ENCODE measurements at places on chromosomes 1 and 21.
A peak's percentile ranks its signal among the peaks of the same experiment; 100 is the strongest.

DNA sequence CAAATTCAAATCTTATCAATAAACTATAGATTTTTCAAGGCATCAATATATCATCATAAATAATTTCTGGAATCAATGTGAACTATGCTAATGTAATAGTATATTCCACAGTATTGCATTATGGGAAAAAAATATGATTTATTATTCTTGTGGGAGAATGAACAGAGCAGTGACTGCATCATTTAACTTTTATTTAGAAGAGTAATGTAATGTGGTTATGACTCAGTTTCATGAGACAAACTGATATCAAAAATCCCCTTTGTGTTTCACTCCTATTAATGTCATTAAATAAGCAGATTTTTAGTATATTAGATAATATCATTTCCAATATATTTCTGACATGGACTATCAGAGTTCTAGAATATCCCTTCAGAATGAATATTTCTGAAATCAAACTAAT is 187.6 kb downstream of the LRRC40 start:
- DNase-seq = no peak

GRCh38 chr1:236853921-236854604 is 59.0 kb downstream of the MTR start:
- no peak for DNase-seq

DNA sequence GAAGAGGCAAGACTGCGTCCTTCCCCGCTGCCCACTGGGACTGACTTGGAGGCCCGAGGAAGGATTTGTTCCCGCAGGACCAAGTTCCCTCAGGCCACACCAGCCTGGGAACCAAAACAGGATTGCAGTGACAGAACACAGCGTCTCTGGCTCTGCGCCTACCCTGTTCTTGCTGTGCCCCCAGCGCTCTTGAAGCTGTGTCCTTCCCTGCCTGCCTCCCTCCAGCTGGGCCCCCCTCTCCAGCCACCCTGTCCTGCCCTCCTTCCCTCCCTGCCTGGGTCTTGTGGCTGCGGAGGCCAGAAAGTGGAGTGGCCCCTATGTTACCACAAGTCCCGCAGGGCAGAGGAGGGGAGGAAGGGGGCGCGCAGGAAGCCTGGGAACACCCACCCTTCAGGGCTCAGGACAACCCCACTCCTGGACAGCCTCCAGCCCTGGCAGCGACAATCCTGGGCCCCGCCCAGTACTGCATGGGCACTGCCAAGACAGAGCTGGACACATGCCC is 164.9 kb downstream of the DYRK1A start:
- no peak for DNase-seq

GRCh38 chr1:237976331-237976730 is 85.6 kb upstream of the ZP4 start:
- no peak for DNase-seq

GRCh38 chr1:24989082-24989481 is 59.0 kb upstream of the RUNX3 start:
- no peak for DNase-seq

- DNase-seq = no peak
Measured at GRCh38 chr21:36321325-36322082, 1.5 kb downstream of the MORC3 start.

- DNase-seq = no peak
Measured at GRCh38 chr1:98177751-98178150, 256.9 kb upstream of the DPYD start.

- DNase-seq = no peak
Measured at GRCh38 chr1:230684146-230684545, 29.8 kb downstream of the AGT start.

DNA sequence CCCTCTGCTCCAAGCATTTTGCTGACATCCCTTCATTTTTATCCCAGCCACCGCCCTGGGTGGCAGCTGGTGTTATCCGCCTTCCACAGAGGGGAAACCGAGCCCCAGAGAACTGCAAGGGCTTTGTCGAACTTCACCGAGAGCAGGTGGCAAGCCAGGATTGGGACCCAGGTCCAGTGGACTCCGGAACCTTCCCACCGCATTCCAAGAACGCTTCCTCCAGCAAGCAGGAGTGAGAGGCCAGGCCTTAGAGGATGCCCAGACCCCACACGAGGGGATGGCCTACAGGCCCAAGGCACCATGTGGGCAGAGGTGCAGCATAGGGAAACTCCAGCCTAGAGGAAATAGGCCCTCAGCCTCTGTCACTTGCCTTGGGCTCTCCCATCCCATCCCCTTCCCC is 90.7 kb downstream of the EPHB2 start:
- DNase-seq = no peak

DNA sequence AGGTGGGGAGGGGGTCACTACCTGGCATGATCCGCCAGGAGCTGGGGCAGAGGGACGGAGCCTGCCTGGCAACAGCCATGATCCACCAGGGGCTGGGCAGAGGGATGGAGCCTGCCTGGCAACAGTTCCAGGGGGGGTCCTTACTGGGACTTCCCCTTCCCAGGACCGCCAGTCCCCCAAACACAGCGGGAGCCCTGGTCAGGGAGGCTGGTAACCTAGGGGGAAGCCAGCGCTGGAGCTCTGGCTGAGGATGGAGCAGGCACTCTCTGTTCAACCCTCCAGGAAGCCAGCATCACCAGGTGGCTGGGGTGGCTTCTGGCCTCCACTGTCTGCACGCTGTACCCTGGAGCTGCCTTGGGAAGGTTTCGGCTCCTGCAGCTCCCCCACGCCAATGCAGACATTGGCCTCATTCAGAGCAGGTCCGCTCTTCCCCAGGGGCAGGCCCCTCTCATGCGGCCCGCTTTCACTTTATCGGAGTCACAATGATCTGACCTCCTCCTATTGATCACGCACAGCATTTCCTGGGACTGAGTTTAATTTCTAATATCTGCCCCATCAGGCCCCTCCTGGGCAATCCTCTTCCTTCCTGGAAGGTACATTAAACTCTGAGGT is 68.4 kb upstream of the ABCG1 start:
- no peak for DNase-seq

DNA sequence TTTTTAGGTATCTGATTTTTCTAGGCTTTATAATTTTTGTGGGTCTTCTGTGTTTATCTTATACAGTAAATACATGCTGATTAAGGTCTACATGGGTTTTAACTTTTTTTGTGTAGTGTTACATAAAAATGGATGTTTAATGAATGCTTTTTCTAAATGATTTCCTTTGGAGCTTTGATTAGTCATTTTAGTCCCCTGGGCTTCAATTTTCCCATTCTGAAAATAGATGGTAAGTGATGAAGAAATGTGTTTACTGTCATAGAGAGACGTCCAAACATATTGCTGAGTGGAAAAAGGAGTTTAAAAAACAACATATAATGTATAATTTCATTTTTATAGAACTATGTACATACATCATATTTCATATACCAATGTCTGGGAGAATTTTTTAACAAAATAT is 140.9 kb upstream of the HMCN1 start:
- DNase-seq = no peak

GRCh38 chr21:14787312-14787711 is 241.2 kb upstream of the SAMSN1 start:
- no peak for DNase-seq

DNA sequence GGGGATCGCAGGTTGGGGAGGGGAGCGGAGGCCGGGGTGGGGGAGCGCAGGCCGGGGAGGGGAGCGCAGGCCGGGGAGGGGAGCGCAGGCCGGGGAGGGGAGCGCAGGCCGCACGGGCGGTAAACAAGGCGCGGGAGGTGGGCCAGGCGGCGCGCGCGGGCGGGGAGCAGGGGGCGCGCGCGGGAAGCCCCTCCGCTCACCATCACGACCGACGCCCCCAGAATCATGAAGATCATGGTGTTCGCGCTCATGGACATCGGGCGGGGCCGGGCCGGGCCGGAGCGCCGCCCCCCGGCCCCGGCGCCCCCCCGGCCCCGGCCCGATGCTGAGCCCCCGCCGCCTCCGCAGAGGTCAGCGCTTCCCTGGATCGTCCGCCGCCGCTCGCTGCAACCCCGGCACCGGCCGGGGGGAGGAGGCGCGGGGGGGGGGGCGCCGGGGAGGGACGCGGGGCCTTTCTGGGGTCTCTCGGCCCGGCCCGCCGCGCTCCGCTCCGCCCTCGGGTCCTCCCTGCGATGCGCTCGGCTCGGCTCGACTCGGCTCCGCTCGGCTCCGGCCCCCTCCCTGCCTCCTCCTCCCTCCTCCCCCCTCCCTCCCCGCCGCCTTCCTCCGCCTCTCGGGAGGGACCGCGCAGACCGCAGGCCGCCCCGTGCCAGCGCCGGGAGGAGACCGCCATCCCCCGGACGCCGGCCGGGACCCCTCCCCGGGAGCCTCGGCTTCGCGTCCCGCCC is at the start of gene TMEM240:
TSS of gene TMEM240 (minus strand) at position 535 of the 728 bp plus-strand sequence. CDS start at position 257, 278 bp downstream.
- no peak for DNase-seq

GRCh38 chr1:152495066-152495675 is 15.4 kb upstream of the LCE5A start:
- DNase-seq = no peak

GRCh38 chr21:43201491-43201890 is 32.7 kb downstream of the CRYAA start:
- no peak for DNase-seq

GRCh38 chr1:236365999-236366570 is 28.0 kb upstream of the EDARADD start:
- no peak for DNase-seq

GRCh38 chr1:14955402-14955801 is 198.1 kb upstream of the TMEM51 start:
- DNase-seq = no peak

DNA sequence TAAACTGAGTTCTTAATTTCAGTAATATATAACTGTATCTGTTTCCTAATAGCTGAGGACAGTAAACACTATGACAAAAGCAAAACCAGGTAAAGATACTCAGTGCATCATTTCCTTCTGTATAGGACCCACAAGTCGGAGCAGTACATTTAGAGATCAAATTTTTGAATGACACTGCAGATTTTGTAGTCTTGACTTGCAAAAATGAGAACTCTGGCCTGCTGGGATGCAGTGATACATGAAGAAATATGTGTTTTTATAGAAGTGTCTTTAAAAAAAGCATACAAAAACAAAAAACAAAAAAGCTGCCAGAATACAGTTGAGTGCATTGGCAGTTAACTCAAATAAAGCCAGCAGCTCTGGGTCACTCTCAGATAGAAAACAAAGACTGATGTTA is 19.0 kb downstream of the GART start:
- DNase-seq = no peak

GRCh38 chr21:46196733-46197132 is 12.5 kb upstream of the SPATC1L start:
- DNase-seq = no peak

DNA sequence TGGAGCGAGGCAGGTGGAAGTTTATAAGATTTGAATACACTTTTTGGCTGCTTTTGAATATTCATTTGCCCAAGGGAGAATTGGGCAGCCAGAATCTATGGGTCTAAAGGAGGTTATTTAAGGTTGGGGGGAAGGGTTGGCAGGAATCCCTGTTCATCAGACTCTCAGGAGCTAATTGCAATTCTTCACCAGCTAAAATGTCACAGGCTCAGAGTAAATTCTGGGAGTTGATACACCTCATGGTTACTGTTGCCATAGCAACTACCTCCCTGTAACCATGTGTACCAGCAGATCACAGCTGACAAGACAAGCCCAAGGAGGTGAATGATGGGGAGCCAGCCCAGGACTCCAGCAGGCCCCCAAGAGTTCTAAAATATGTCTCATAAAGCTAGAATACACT is 75.5 kb downstream of the CAMK2N1 start:
- peak; percentile 24 for DNase-seq

All from NCI-H1436 treated with DMSO at 0.1 percent for 48 hours (cell line).